Endothelial cell of umbilical vein (primary cell): ENCODE measurements at places on chromosomes 2 and 18. TPM values are rescaled to one million over a fixed set of nuclear protein-coding genes. Genes with fewer than 3 reads are reported as not detected.

SLC4A5 gene
- total RNA-seq, result 0.97 and 1.2 TPM in 2 replicates

PRSS56 gene
- not detected in 2 replicates for total RNA-seq

GRCh38 chr18:59359576-59359952 lies 499 bp upstream of the LMAN1 start:
- peak overlapping the region; percentile 89 for H3K4me3 ChIP-seq
- peaks cover 4% of the 10 kb centered on the region for H3K36me3 ChIP-seq
- peaks cover 38% of the 10 kb centered on the region for H3K27me3 ChIP-seq
- no peak overlapping the region for H3K27ac ChIP-seq
- no peak for DNase-seq

DNA sequence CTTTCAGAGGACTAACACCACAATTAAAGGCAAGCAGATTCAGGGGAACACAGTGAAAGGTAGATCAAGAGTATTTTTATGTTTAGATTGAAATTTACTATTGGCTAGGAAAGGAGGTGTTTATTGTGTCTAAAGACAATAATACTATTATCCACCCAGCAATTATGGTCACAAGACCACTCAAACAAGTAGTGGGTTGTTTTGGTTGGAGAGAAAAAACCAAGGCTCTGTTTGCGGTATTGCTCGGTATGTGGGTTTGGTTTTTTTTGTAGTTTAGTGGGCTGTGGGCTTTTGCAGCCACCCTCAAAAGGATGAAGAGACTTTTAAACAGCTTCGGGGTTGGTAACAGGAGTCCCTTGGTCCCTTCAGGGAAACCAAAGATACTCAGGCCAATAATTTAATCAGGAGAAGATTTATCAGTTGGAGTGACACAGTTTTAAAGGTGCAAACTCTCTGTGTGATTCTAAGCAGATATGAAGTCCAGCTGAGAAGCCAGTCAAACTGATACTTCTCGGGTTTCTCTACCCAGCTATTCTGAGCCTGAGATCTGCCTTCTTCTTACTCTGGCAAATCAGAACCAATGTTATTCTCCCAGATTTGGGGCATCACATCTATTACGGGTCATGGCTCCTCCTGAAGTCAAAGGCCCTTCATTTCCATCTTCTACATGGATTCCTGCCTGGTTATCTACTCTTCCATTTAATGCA lies 55.3 kb downstream of the DCC start:
- no peak for DNase-seq
- no peak overlapping the region for H3K4me3 ChIP-seq
- H3K27ac ChIP-seq, result no peak overlapping the region
- H3K4me1 ChIP-seq, result no peaks in the 10 kb centered on the region
- H3K36me3 ChIP-seq, result no peaks in the 10 kb centered on the region
- H3K27me3 ChIP-seq, result no peaks in the 10 kb centered on the region

SERPINB13 gene
- not detected in 2 replicates for total RNA-seq

ATP6V1C2 gene
- total RNA-seq, result 0.13 TPM in 1 of 2 replicates, not detected in the other

DNA sequence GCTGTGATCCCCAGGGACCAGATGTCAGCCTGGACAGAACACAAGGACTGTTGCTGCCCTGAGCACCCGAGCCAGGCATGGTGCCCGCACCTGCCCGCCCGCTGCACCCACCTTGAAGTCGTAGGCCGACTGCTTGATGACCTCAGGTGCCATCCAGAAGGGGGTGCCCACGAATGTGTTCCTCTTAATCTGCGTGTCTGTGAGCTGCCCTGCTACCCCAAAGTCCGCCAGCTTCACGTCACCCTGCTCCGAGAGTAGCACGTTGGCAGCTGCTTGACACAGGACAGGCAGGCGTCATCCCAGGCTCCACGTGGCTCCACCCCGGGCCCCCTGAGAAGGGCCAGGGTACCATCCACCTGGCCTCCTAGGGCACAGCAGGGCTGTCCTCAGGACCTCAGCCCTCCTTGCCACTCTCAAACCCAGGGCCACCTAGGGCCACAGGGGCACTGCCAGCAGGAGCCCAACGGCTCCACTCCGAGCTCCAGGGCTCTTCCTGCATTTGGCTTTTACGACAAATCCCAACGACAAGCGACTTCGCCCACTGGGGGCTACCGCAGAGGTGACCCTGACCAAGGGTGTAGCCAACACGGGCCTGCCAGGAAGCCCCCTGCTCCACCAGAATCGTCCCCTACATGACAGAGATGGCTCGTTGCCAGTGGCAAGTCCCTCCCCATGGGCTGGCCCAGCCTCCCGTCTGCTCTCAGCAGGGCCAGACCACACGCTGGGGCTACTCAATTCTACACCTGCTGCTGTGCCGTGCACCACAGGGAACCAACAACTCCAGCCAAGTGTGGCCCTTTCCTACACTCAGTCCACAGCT lies 9.0 kb downstream of the STK25 start:
- DNase-seq, result no peak
- H3K27me3 ChIP-seq, result no peaks in the 10 kb centered on the region
- peaks cover 2% of the 10 kb centered on the region for H3K36me3 ChIP-seq
- H3K4me3 ChIP-seq, result no peak overlapping the region
- no peak overlapping the region for H3K27ac ChIP-seq

CLHC1 gene
- total RNA-seq, result 10.2 and 12.3 TPM in 2 replicates

DNA sequence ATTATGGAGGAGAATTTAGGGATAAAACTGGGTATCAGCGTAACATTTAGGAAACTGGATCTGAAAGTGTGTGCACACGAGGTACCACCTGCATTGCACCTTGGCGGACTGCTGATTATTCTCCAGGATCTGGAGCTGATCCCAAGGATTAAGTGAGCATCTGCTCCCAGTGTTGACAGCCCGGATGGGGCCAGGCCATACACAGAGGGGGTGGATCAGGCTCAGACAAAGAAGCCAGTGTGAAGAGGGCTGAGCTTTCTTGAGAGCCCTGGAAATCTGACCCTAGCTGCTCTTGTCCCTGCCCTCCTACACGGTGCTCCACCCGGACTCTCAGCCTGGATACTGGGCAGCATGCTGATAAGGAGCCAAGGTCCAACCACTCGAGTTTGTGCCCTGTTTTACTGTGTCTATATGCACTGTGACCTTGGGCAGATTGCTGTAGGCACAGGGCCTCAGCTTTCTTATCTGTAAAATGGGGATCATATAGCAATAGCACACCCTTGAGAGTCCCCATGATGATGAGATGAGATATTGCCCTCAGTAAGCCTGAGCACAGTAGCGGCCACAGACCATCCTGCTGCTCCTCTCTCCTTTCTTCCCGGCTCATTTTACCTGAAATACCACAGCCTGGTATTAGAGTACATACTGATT lies 396.8 kb upstream of the CELF4 start:
- H3K4me1 ChIP-seq, result no peaks in the 10 kb centered on the region
- H3K27ac ChIP-seq, result no peak overlapping the region
- H3K36me3 ChIP-seq, result no peaks in the 10 kb centered on the region
- H3K27me3 ChIP-seq, result no peaks in the 10 kb centered on the region

- H3K4me1 ChIP-seq, result no peaks in the 10 kb centered on the region
- no peaks in the 10 kb centered on the region for H3K36me3 ChIP-seq
- no peak overlapping the region for H3K4me3 ChIP-seq
- no peak for DNase-seq
- H3K27me3 ChIP-seq, result no peaks in the 10 kb centered on the region
These were observed 118.9 kb downstream of the CCDC102B start for GRCh38 chr18:68916734-68917133.

- no peaks in the 10 kb centered on the region for H3K27me3 ChIP-seq
- no peak overlapping the region for H3K27ac ChIP-seq
- H3K4me3 ChIP-seq, result no peak overlapping the region
- no peaks in the 10 kb centered on the region for H3K36me3 ChIP-seq
- no peaks in the 10 kb centered on the region for H3K4me1 ChIP-seq
These were observed 93.7 kb upstream of the SETBP1 start for GRCh38 chr18:44586782-44587524.

DNA sequence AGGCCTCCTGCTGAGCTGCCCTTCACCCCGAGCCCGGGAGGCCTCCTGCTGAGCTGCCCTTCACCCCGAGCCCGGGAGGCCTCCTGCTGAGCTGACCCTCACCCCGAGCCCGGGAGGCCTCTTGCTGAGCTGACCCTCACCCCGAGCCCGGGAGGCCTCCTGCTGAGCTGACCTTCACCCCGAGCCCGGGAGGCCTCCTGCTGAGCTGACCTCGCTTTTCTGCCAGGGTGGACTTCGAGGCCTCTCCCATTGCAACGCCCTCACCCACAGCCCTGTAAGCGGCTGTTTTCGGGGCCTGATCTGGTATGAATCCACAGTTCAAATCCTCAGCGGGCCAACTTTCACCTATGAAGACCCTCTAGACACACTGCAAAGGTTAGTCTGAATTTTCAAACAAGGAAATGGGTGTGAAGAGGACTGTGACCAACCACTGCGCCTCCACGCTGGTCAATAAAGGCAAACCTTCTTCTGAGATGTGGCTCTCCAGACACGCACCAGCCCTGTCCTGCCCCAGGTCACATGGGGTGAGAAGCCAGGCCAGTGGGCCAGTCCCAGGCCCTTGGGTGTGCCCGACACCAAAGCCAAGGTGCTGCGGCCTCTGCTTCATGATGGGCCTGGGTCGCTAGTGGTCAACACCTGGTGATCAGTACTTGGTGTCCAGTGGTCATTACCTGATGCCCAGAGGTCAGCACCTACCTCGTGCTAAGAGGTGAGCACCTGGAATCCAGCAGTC lies 225.1 kb upstream of the SALL3 start:
- H3K27me3 ChIP-seq, result no peaks in the 10 kb centered on the region
- H3K27ac ChIP-seq, result no peak overlapping the region
- no peak for DNase-seq

GRCh38 chr2:32963941-32964340 lies 17.2 kb downstream of the LTBP1 start:
- peaks cover 5% of the 10 kb centered on the region for H3K4me1 ChIP-seq
- no peaks in the 10 kb centered on the region for H3K36me3 ChIP-seq
- H3K27ac ChIP-seq, result no peak overlapping the region

KIF1A gene
- 0.64 TPM in 1 of 2 replicates, not detected in the other for total RNA-seq

RMDN2 gene
- total RNA-seq, result 1.8 and 2.8 TPM in 2 replicates

GRCh38 chr2:89844221-89844943 lies 1152.9 kb downstream of the RPIA start:
- H3K27ac ChIP-seq, result no peak overlapping the region
- DNase-seq, result no peak
- H3K4me3 ChIP-seq, result no peak overlapping the region
- H3K36me3 ChIP-seq, result no peaks in the 10 kb centered on the region
- no peaks in the 10 kb centered on the region for H3K4me1 ChIP-seq
- no peaks in the 10 kb centered on the region for H3K27me3 ChIP-seq

DNA sequence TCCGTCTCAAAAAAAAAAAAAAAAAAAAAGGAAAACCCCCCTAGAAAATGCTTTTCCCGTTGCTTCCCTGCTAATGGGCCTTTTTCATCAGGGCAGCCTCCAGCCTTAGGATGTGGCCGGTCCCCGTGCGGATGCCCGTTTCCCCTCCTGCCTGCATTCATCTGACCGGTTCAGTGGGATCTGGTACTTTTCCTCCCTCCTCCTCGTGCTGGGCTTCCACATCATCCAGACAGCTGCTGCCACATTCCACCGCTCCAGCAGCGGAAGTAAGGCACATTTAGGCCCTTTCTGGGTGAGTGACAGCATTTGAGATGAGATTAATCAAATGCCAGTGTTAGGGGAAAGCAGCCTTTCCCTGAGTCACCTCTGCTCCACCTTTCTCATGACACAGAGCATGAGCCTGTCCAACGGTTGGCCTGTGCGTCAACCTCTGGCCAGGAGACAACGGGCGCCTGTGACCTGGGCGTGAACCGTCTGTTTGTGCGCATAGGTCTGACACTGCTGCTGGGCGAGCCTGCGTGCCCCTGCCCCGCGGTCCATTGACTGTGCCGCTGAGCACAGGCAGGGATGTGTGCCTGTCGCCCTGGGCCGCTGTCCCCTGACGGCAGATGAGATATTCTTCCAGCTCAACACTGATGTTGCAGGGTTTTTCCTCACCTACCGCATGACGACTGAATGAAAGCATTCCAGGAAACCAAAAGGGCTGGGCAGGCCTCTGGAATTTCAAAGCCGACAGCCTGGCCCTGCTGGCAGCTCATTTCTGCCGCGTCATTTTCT lies 174.0 kb downstream of the TGIF1 start:
- no peaks in the 10 kb centered on the region for H3K36me3 ChIP-seq
- no peaks in the 10 kb centered on the region for H3K27me3 ChIP-seq
- H3K27ac ChIP-seq, result peak overlapping the region; percentile 89
- no peak overlapping the region for H3K4me3 ChIP-seq
- peak; percentile 84 for DNase-seq

AMER3 gene
- total RNA-seq, result not detected in 2 replicates

DNA sequence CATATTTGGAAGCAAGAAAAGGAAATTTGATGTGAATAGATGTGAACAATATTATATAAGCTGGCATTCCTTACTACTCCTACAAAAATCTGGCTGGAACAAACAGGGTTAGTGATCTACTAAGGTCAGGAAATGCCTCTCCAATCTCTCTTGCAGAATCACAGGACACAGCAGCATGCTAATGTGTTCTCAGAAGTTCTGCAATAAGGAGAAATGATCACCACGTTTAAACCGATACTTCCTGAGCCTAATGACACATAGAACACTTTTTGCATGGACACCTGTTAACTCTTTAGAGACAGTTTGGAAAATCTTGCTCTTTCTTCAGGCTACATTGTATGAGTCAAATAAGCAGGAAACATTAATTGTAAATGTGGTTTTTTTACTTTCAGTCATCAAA lies 89.6 kb upstream of the MAP3K20 start:
- H3K4me1 ChIP-seq, result peaks cover 12% of the 10 kb centered on the region
- DNase-seq, result peak; percentile 61
- no peaks in the 10 kb centered on the region for H3K27me3 ChIP-seq

ARHGEF4 gene
- total RNA-seq, result not detected in 2 replicates

FOXD4L1 gene
- total RNA-seq, result 0.18 TPM in 1 of 2 replicates, not detected in the other

DNA sequence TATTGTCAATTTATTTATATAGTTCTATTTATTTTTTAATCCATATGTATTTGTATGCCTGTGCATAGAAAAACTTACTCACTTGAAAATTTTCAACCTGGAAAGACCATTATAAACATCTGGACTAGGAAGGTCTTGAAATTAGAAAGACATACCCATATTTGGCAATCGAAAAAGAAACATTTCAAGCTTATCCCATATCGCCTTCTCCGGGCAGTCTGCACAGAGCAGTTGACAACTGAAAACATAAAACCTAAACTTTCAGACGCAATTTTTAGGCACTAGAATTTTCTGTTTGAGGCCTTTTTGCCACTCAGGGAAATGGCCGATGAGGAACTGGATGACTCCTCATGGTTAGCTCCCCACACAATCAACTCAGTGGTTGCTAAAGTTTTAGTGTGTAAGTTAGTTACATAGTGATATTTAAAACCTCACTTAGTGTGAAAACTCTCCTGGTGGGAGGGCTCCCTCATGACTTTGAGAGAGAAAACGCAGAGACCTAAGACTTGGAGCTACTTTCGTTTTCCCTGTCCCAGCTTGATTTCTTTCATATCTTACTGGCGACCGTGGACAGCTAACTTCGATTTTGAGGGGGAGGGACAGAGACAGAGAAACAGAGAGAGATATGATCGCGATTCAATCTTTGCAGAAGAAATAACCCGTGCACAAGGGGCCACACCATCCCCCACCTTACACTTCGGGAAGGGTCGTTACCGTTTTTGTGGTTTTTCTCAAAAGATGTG lies 3.2 kb upstream of the HOXD12 start:
- peak; percentile 46 for DNase-seq
- H3K4me1 ChIP-seq, result peaks cover 5% of the 10 kb centered on the region
- H3K27ac ChIP-seq, result no peak overlapping the region
- H3K36me3 ChIP-seq, result no peaks in the 10 kb centered on the region

- H3K27ac ChIP-seq, result no peak overlapping the region
- no peak overlapping the region for H3K4me3 ChIP-seq
- H3K36me3 ChIP-seq, result no peaks in the 10 kb centered on the region
- no peaks in the 10 kb centered on the region for H3K4me1 ChIP-seq
- DNase-seq, result no peak
- H3K27me3 ChIP-seq, result peaks cover 2% of the 10 kb centered on the region
These were observed 28.8 kb downstream of the APCDD1 start for GRCh38 chr18:10482985-10483949.

C1QL2 gene
- not detected in 2 replicates for total RNA-seq

CASP10 gene
- 31.1 and 37.6 TPM in 2 replicates for total RNA-seq
